ENCODE measurements at places on chromosomes 4 and X.

GRCh38 chrX:54358424-54359211 lies 772 bp upstream of the WNK3 start:
- peak; percentile 60 for DNase-seq

DNA sequence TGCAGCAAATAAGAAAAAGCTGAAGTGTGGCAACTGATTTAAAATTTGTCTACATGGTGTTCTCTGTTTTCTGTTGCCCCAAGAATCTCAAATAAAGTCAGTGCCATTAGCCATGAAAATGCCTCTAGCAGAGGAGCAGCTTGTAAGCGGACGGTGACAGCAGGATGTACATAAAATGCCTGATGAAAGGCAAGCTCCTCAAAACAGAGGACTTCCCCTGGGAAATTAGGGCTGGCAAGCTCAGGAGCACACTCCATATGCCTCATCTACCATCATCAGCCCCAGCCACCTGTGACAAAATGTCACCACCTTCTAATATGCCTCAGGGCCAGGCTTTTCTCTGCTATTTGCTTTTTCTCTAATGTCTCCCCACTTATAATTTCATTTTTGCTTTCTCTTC lies 54.5 kb downstream of the ASB9 start:
- no peak for DNase-seq

GRCh38 chr4:110367156-110367555 lies 108.8 kb upstream of the ENPEP start:
- no peak for DNase-seq

GRCh38 chrX:102708900-102709299 lies 3.3 kb upstream of the GPRASP2 start:
- no peak for DNase-seq
